ENCODE measurements at places on chromosomes 1 and 21.

DNA sequence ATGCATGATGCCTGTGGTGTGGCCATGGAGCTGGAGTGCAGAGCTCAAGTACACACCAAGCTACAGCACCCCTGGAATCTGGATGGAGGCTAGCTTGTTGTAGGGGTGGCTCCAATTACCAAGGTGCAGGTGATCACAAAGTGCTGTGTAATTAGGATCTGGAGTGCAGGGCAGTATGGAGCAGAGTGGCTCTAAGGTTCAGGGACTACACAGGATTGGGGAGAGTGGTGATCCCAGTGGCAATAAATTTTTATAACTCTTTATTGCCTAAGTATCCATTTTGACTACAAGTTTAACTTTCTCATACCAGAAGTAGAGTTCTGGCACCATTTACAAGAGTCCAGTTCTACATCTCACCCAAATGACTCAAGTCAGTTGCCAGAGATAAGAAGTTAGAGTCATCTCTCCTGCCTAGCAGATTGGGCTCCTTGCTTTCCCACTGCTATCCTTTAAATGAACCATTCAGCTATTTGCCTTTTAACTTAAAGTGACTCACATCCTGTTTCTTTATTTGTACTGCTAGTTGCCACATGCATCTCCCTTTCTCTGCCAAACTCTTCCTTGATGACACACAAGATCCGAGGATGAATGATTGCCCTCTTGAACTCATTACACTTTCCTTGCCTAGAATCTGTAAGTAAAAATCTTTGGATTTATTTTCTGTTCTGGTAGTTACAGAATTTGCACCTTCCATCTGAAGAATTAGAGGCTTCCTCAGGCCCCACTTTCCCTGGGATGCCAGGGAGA, 427.2 kb downstream of the KCNT2 start:
- DNase-seq: no peak

GRCh38 chr1:202235856-202236837, 42.5 kb downstream of the LGR6 start:
- DNase-seq: peak; percentile 65

DNA sequence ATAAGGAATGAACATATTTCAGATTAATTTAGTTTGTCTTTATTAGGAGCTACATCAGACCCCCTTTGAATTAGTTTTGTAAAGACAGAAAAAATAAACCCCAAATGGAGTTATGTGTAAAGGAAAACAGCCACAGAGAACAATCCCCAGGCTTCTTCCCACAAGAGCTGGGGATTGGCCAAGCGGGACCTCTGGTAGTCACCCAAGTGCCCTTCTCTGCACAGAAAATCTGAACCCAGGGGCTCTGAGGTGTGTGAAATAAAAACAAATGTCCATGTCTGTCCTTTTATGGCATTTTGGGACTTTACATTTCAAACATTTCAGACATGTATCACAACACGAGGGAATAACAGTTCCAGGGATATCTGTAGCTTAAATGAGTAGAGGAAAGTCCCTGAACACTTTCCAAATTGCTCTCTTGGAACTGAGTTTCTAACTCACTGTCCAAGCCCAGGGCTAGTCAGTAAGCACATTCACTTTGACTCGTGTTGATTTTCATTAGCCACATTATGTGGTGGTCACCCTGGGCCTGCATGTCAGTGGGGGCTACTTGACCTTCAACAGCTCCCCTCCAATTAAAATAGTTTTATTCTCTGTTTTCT, 22.5 kb downstream of the DPT start:
- no peak for DNase-seq

GRCh38 chr1:203117611-203118575, 9.6 kb upstream of the ADORA1 start:
- no peak for DNase-seq
